ENCODE measurements at places on chromosomes 2 and 18.

- DNase-seq: no peak
Measured at GRCh38 chr2:26615860-26616705, 25.1 kb downstream of the CIB4 start.

- no peak for DNase-seq
Measured at GRCh38 chr18:66119347-66119746, 368.5 kb downstream of the CDH7 start.

GRCh38 chr2:104465981-104466380 lies 387.9 kb upstream of the POU3F3 start:
- no peak for DNase-seq

GRCh38 chr2:159139216-159139933 lies 147.1 kb downstream of the WDSUB1 start:
- DNase-seq: no peak

- DNase-seq: no peak
Measured at GRCh38 chr18:60003610-60004185, 103.9 kb downstream of the PMAIP1 start.

- no peak for DNase-seq
Measured at GRCh38 chr2:104844807-104845551, 8.9 kb upstream of the POU3F3 start.

DNA sequence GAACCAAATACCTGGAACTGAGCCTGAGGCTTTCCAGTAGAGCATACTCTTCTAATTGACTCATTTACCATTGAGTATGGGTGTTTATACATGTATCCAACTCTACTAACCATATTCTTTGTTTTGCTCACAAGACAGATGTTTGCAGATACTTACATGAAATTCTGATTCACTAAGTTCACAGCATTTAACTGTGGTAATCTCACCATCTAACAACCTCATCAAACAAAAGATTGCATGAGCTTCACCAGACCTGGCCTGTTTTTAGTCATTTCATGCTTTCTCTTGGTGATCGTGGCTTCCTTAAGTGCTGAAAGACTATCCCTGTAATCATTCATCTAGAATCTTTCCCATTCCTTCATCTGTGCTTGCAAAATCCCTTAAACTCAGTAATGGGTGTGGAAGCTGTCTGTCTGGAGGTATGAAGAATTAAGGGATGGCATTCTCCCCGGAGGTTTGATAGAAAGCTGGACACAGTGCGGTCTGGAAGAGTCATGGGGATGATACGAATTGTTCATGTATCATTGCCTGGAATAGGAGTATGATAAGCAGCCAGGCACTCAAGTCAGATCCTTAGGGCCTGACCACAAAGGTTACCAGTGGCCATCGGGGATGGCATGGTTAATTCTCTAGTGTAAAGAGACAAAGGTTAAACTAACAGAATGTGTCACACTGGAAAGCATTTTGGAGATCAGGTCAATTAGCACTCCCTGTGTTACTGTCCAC lies 42.0 kb upstream of the IL1R1 start:
- no peak for DNase-seq

GRCh38 chr2:98020992-98021713 lies 25.4 kb upstream of the TMEM131 start:
- no peak for DNase-seq

- no peak for DNase-seq
Measured at GRCh38 chr18:62028715-62029114, 135.9 kb upstream of the RNF152 start.

DNA sequence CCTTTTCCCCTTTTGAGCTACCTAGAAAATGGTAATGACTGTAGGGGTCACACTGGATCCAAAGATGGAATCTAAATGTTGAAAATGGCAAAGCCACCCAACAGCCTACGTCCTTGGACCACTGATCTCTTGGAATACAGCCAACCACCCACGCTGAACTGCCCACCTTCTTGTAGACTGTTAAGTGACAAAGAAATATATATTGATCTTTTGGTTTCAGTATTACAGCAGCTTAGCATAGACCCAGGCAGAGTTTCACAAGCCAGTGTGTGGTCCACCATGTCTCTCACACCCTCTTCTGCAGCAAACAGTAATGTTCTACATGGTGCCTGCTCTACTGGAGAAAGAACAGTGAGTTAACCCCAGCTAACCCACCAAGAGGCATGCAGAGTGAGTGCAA lies 20.2 kb downstream of the CACNB4 start:
- DNase-seq: no peak

GRCh38 chr2:99898336-99899048 lies 243.9 kb downstream of the AFF3 start:
- no peak for DNase-seq

- DNase-seq: no peak
Measured at GRCh38 chr2:134185639-134186038, 68.2 kb upstream of the MGAT5 start.

GRCh38 chr18:42100248-42100647 lies 145.2 kb downstream of the PIK3C3 start:
- no peak for DNase-seq

GRCh38 chr18:46222093-46222492 lies 117.9 kb downstream of the HAUS1 start:
- DNase-seq: no peak

- no peak for DNase-seq
Measured at GRCh38 chr18:8781671-8782070, 76.3 kb downstream of the MTCL1 start.

GRCh38 chr2:44974064-44974715 lies 32.7 kb downstream of the SIX3 start:
- no peak for DNase-seq

DNA sequence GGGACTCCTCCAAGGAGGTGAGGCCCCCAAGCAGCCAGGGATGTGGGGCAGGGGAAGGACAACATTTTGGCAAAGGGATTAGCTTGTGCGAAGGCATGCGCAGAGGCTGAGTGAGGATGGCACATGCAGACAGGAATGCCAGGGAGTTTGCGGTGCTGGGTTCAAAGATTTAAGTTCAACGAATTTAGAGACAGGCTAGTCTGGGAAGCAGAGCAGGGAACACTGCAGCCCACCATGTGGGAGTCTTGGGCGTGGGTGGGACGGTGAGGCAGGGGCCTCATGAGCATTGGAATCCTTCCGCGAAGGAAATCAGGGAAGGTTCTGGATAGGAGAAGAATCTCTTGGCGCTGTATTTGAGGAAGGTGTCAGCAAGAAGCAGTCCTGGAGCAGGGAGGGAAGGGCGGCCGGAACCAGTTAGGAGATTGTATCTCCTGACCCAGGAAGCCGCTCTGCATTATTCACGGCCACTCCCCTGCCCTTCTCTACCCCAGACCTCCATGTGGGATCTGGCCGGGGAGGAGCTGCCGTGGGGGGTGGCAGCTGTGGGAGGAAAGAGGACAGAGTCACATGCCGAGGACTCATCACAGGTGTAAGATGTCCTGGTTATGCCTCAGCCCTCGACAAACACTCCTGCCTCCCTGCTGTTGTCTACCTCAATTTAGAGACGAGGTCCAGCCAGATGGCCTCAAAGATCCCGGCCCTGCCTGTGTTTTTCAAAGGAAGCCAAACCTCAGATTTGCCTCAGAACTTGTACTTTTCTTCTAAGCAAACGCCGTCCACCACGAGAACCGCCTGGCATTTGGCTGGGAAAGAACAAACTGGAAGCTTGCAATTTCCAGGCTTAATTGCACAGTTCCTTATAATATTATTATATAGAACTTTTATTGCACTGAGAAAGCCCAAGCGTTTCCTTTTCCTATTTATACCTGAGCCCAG lies 123.7 kb upstream of the SMAD2 start:
- no peak for DNase-seq

DNA sequence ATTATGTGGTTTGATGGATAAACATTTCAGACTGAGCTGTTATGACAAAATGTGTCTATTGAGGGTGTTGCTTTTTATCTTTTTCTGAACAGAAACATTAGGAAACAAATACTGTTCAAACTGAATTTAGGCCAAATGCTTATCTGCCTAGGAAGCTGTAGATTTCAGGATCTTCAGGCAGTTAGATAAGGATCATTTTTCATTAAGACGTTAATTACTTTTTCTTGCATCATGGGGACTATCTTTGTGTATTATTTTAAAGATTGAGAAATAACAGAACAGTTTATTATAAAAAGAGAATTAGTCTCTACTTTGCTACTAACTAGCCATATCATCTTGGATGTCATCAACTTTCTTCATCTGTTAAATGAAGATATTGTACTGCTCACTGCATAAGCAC lies 107.5 kb downstream of the TTC27 start:
- DNase-seq: no peak

GRCh38 chr2:223937535-223937934 lies 7.6 kb downstream of the WDFY1 start:
- DNase-seq: no peak

DNA sequence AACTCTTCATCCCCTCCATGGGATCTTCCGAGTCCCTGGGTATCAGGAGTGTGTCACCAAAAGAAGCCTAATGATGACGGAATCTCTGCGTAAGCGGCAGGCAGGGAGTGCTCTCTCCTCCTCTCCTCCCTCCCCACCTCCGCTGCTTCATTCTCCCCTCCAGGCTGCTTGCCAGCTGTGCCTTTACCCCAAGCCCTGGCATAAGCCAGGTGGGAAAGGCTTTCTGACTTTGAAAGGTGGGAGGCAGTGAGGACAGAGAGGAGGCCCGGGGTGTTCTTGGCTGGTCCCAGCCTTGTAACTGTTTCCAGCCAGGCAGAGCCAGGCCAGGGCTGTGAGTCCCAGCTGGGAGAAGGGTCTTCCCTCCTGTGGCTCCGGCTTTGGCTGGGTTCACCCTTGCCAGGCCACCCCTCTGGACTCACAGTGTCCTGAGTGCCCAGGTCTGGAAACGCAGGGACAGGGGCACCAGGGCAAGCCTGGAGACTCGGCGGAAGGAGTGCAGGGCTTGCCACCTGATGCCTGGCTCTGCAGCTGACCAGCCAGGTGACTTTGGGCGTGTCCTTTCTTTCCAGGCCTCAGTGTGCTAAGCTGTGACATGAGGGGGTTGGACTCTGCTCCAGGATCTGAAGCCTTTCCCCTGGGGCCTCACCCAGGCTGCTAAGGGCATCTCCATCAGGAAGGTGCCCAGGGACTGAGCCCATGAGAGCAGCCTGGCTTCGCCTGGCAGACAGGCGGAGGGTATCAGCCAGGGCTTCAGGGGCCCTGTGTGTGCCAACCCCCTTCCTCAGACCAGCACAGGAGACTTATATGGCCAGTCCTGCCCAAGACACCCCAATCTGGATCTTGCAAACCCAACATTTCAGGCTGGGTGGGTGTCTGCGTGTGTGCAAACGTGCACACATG lies 32.7 kb upstream of the HPCAL1 start:
- DNase-seq: no peak

- no peak for DNase-seq
Measured at GRCh38 chr18:79875931-79876461, 75.5 kb downstream of the SLC66A2 start.

DNA sequence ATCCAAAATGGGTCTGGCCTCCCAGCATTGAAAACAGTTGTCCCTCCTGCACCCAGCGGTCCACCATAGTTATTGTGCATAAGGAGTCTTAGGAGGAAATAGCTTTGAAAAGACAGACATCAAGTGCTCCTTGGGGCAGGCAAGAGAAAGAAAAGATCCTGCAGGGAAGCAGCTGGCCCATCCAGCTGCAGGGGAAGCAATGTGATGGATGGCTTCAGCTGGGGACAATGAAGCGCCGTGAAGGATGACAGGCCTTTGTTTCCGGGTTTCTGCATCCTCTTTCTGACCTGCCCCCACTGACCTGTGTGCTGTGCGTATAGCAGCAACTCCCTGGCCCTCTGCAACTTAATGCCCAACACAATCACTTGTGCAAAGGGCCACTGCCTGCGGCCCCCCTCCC lies 142.9 kb upstream of the NCKAP5 start:
- DNase-seq: no peak

DNA sequence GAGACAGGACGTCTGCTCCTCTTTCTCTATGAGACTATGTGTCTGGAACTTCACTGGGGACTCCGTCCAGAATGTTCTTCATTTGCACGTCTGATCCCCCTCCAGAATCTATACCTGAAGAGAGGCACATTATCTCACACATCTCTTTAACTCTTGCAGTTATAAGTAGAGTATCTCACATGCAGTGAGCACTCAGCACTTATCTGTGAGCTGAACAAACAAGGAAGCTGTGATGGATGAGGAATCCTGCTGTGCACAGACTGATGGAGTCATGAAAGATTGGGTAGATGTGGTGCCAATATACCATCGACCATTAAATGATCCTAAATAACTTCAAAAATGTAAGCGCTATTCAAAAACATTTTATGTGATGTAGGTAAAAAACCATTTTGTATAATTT lies 888.3 kb upstream of the CELF4 start:
- DNase-seq: no peak

DNA sequence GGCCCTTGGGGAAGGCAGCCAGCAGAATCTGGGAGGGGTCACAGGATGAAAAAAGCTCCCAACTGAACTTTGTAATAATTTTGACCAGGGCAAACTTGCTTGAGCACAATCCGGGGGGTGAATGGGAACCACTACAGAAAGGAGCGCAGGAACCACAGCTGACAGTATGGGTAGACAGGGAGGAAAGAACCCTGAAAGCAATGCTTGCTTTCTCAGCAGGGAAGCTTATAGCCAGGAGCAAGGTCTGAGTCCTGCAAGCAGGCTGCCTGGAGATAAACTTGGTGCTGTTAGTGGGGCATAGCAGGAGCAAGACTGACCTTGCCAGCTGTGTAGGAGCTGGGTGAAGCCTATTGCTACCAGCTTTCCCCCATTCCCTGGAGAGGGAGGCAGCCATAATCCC lies 195.2 kb downstream of the MTCL1 start:
- no peak for DNase-seq

GRCh38 chr2:99734236-99734635 lies 244.4 kb upstream of the REV1 start:
- DNase-seq: no peak

- DNase-seq: no peak
Measured at GRCh38 chr2:106115250-106115649, 78.9 kb downstream of the UXS1 start.

DNA sequence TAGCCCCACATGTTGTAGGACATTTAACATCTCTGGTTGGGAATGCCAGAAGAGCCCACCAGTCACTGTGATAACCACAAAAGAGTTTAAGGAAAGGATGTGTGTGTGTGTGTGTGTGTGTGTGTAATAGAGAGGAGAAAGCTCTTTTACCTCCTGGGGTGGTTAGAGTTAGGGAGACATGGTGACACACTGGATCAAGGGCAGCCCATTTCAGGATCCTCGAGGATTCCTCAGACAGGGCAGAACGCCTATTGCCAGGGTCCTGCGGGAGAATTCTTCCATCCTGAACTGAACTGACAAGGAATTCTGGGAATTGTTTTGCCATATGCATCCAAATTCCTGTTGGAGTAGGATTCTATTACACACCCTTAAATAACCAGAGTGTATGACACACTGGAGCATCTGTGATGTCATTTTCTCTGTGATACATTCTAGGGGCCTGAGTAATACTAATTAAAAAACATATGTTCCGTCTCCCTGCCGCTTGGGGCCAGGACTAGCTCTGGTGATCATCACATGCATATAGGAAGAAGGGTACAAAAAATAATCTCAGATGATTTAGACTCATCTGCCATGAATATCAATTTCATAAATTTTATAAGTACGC lies 156.4 kb upstream of the MMADHC start:
- no peak for DNase-seq

DNA sequence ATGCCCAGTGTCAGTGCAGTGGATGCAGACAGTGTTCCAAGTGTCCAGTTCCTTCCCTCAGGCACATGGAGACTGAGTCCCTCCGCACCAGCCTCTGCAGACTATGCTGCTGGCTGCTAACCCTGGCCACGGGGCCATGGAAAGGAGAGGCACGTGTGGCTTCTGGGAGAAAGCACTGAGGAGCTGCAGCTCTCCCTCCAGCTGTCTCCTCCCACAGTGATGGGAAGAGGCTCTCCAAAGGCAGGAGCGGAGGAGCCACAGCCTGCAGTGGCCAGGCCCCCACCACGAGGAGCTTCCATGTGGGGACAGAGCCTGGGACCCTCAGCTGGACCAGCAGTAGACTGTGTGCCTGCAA lies 141.1 kb downstream of the NDUFA10 start:
- DNase-seq: no peak

All from central memory CD4-positive, alpha-beta T cell (primary cell).